HT-29 (cell line): ENCODE measurements at places on chromosomes 12 and 14.

DNA sequence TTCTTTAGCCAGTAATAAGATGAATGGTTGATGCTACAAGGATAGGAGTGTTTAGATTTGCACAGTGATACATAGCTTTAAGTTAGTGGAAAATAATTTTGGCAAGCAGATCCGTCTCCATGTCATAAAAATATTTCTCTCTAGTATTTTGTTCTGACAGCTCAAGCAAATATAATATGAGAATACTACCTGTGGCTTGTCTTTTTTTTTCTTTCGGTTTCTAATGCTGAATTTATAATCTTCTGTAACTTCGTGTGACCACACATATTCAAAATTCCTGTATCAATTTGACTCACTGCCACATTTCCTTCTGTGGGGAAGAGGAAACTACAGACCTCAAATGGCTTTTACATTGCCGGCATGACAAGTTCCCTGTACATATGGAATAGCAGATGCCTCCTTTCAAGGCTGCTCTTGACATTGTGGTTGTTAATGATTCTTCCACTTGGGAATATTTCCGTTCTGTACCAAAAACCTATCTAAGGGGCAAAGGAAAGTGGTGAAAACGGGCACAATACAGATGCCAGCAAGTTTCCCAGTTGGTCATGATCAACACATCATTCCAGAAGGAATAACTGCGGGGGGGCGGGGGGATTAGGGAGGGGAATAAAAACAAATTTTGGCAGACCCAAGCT, 103.6 kb upstream of the CCDC91 start:
- DNase-seq, result no peak

DNA sequence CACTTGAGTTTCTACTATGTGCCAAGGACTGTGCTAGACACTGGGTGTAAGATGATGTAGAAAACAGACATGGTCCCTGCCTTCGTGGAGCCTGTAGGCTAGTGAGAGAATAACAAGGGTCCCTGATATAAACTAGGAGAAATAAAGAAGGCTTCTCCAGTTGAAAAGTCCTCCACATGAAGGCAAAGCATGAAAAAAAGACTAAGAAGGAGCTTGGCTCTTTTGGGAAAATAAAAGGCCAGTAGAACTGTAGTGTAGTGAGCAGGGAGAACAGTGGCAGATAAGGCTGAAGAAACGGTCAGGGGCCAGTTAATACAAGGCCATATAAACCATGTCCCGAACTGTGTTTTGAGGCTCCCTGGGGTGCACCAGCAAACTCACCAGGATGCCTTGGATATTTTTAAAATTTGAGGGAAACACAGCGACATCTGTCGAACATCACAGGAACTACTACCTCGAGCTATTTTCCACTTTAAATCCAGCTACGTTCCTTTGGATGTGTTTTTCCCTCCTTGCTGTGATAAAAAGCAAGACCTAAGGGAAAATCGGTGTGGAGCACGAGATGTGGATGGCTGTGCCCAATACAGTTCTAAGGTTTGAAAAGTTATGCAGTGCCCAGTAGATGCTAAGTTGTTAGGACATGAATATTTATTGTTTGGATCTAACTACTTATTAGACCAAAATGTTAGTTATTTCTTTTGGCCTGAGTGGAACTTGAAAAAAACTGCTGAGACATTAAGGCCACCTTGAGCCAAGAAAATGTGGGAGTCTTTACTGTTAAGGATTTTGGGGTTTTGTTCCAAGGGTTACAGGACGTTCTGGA, 8.5 kb upstream of the CFL2 start:
- DNase-seq, result peak; percentile 65

- no peak for DNase-seq
Observed at GRCh38 chr12:8037947-8038346, 5.4 kb downstream of the FOXJ2 start.

DNA sequence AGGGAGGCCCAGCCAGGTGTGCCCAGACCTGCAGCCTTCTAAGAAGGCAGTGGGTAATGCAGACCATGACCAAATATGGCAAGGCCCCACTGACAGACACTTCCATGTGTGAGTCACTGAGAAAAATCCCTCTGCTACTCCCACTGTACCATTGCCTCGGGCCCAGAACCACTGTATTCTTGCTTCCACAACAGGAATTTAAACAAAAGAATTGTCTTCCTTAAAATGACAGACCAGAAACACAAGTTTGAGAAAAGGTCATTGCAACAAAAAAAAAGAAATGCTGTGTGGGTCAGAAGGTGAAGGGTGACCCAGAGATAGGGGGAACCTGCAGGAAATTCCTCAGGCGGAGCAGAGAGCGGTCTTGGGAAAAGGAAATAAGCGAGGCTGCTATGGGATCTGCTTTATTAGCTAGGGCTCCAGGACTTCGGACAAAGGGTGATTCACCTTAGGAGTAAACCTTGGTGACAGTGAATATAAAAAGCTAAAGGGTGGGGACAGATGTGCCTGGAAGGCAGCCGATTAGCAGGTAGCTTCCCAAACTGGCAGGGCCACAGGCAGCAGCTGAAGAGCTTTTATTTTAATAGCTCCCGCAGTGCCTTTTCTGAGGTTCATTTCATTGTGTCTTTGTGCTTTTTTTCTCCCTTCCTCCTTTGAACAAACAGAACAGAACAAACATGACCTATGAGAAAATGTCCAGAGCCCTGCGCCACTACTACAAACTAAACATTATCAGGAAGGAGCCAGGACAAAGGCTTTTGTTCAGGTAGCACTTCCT, 185.3 kb upstream of the BCL2L14 start:
- DNase-seq, result peak; percentile 93

- no peak for DNase-seq
Observed at GRCh38 chr14:21070610-21071224, 613 bp downstream of the ARHGEF40 start.

DNA sequence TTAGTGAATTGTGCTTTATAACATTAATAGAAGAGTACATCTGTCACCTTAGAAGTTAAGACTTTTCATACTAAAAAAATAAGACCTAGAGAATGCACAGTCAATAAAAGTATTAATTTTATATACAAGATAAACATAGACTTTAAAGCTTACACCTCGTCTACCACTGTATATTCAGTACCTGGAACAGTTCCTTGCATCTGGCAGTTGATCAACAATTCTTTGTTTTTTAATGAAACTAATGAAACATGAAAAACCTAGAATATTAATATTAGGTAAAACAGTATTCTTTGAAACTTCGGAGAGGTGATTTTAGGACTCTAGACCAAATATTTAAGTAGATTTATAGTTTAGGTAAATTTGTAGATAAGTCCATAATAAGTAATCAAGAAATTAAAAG, 4.3 kb downstream of the GOLT1B start:
- DNase-seq, result no peak

- DNase-seq, result no peak
Observed at GRCh38 chr14:83478741-83479140, 1945.1 kb upstream of the SEL1L start.

- DNase-seq, result no peak
Observed at GRCh38 chr14:104496095-104496494, 83.5 kb upstream of the C14orf180 start.

DNA sequence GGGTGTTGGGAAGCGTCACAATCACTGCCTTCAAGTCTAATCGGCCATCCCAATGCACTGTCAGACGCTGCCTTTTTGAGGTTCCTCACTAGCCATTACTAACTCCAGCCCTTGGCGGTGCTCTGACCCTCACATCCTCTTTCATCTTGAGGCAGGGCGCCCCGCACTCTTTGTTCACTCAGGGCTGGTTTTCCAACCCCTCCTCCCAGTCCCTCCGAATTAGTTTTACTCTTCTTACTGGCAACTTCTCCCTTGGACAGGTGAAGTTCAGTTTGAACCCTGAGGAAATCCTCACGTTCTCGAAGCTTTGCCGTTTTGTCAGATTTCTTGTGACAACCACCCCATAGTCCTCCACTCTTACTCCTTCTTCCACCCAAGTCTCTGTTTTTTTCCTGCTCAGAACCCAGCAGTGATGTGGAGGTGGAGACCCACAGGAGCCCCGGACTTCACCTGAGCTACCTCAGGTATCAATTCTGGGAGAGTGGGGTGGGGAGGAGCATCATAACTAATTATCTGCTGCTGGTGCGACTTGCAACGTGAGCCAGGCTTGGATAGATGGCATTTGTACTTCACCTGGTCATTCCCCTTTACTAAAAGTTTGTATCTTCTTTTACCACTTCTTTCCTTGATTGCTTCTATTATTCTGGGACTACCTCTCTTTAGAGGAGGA, 757 bp downstream of the ZC3H10 start:
- no peak for DNase-seq

- DNase-seq, result no peak
Observed at GRCh38 chr12:29782285-29782870, 1.4 kb downstream of the TMTC1 start.

- no peak for DNase-seq
Observed at GRCh38 chr12:99079811-99080210, 434.7 kb downstream of the APAF1 start.

GRCh38 chr12:58967561-58967960, 47.3 kb upstream of the LRIG3 start:
- no peak for DNase-seq

GRCh38 chr12:114913871-114914801, 230.2 kb upstream of the TBX3 start:
- peak; percentile 72 for DNase-seq
